ENCODE measurements at places on chromosomes 12 and 14.

DNA sequence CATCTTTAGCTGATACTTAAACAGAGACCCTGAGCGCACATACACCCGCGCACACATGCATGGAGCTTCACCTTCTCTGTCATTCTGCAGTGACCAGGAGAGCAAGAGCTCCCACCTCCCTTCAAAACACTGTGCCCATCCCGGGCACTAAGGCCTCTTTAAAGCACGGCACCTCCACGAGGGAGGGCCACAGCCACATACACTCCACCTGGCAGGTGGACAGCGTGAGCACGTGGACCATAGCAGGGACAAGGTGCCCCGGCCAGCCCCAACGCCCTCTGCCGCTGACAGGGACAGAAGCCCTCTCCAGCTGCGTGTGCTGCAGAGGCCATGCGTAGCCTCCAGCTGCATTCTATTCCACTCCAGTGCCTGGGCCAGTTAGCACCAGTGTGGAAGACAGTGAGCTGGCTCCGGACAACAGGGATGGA is 5.4 kb downstream of the GAPDH start:
- no peak for DNase-seq

DNA sequence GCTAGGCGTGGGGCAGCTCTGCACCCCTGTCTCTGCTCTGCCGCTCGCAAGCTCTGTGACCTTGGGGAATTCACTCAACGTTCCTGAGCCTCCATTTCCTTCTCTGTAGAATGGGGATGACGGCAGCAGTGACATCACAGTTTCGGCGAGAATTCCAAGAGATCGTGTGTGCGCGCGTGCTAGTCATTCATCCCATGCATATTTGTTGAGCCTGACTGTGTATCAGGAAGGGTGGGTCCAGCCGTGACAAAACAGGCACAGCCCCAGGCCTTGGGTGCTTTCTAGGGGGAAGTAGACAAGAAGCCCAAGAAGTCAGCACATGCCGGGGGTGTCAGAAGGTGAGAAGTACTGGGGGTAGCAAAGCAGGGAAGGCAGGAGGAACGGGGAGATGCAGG is 145.6 kb upstream of the NCOR2 start:
- DNase-seq = no peak

DNA sequence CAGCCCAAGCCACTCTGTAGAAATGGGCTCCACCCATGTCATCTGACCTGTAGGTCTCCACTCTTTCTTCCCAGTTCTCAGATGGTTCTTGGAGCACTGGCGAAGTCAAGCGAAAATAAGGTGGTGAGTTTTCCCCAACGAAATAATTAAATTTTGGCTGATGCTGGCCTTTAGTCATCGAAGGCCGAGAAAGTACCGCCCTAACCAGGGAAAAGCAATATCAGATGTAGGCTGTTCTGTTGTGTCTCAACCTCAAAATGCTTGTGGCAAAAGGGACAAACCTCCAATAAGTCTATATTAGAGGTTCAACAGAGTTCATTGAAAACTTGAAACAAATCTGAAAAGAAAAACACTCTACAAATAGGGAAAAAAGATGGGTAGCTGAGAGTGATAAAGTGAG is 48.6 kb upstream of the BCAT1 start:
- no peak for DNase-seq

- no peak for DNase-seq
Observed at GRCh38 chr14:30214014-30214413, 286.4 kb upstream of the PRKD1 start.

DNA sequence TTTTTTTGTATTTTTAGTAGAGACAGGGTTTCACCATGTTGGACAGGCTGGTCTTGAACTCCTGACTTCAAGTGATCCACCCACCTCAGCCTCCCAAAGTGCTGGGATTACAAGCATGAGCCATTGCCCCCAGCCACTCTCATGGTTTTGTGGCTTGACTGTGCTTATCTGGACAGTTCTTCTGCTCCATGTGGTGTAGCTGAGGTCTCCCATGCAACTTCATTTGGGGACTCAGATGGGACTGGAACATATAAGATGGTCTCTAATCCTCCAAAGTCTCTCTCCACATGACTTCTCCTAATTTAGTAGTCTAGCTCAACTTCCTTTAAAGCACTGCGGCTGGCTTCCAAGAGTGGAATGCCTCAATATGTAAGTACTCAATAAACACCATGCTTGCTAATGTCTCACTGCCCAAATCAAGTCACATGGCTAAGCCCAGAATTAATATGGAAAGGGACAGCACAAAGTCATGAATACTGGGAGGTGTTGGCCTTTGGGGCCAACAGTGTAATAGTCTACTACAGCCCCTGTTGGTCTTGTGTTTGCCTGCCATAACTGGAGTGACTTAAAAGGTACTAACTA is 7.4 kb downstream of the INHBC start:
- no peak for DNase-seq

GRCh38 chr12:63787306-63787705 is 7.6 kb downstream of the RXYLT1 start:
- no peak for DNase-seq

DNA sequence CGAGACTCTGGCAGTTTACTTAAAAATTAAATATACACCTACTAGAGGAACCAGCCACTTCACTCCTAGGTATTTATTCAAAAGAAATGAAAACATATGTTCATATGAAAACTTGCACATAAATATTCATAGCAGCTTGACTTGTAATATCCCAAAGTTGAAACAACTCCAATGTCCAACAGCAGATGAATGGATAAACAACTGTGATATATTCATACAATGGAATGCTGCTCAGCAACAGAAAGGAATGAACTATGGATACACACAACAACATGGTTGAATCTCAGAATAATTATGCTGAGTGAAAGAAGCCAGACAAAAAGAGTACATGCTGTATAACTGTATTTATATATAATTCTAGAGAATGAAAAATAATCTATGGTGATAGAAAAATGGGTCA is 53.4 kb upstream of the DACT1 start:
- DNase-seq = no peak

DNA sequence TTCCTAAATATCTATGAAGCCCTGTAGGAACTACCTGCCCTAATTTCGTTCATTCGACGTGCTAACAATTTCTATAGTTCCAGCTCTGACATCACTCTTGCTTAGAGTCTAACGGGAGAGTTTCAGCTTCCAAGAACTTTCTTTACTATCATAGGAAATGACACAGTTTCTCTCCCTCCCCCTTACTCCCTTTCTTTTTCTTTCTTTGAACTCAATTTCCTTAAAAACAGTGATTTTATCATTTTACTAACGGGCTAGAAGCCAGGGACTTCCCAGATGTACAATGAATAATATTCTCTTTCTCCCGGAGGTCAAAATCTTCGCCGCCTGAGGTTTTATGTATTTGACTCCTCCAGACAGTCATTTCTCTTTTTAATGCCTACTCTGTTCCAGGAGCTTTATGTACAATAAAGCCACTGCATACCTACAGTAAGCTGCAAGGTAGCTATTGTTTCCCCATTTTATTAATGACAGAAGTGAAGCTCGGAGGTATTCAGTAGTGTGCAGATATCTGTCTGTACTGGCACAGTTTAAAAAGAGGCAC is 15.7 kb downstream of the SMCO2 start:
- DNase-seq = no peak

DNA sequence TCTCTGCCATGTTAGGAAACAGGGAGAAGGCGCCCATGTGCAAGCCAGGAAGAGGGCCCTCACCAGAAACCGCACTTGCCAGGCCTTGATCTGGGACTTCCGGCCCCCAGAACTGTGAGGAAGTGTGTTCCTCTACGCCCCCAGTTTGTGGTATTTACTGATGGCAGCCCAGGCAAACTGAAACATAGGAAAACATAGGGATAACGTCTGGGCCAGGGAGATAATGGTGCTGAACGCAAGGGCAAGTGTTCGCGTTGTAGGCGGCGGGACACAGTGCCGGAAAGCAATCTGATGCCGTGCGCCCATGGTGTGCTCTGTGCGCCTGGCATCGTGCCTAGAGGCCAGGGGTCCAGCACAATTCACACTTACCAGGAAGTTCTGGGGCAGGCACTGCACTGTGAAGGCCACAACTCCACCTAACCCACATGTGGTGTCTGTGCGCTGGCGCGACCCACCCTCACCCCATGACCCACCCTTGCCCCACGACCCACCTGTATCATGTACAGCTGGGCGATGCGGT is 53.6 kb downstream of the ARL6IP4 start:
- no peak for DNase-seq

GRCh38 chr14:36646664-36647416 is 14.8 kb upstream of the PAX9 start:
- peak; percentile 59 for DNase-seq

GRCh38 chr12:89845767-89846166 is 137.1 kb upstream of the ATP2B1 start:
- no peak for DNase-seq

DNA sequence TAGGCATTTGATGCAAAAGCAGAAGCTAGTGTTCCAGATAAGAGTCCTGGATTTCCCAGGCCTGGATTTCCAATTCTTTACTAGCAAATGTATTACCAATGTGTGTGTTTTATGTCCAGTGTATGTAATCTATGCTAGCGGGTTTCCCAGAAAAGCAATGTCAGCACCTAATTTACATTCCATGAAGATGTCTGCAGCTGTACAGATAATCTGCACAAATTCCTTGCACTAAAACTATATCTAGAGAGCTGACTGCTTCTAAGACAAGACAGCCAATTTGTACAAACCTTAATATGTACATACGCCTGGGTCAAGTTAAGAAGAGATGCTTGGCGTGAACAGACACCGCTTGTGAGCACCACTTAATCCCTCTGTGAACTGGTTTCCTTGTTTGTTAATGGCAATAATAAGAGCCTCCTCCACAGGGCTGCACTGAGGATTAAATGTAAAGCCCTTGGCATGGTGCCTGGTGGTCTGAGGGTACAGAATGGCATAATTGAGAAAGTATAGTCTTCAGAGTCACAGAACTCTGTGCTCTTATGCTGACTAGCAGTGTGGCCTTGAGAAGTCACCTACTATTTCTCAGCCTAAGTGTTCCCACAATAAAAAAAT is 185.6 kb downstream of the EPS8 start:
- no peak for DNase-seq

GRCh38 chr14:100618763-100619320 is 31.6 kb upstream of the BEGAIN start:
- no peak for DNase-seq

DNA sequence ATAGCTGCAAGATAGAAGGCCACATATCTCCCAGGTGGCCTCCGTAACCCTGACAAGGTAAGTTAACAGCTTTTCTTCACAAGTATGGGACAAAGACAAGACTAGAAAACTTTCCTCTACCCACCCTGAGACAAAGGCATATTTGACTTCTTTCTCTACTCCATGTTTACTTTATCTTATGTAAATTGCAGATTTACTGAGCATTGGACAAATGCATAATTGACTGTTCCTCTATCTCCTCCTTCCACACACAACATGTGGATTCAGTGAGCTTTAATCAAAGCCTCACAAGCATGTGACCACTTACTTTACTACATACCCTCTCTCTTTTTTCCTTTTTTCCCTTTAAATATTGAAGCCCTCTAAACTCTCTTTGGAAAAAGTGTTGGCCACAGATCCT is 289.1 kb upstream of the TMTC1 start:
- no peak for DNase-seq

- no peak for DNase-seq
Observed at GRCh38 chr12:67391656-67392055, 122.5 kb downstream of the CAND1 start.

DNA sequence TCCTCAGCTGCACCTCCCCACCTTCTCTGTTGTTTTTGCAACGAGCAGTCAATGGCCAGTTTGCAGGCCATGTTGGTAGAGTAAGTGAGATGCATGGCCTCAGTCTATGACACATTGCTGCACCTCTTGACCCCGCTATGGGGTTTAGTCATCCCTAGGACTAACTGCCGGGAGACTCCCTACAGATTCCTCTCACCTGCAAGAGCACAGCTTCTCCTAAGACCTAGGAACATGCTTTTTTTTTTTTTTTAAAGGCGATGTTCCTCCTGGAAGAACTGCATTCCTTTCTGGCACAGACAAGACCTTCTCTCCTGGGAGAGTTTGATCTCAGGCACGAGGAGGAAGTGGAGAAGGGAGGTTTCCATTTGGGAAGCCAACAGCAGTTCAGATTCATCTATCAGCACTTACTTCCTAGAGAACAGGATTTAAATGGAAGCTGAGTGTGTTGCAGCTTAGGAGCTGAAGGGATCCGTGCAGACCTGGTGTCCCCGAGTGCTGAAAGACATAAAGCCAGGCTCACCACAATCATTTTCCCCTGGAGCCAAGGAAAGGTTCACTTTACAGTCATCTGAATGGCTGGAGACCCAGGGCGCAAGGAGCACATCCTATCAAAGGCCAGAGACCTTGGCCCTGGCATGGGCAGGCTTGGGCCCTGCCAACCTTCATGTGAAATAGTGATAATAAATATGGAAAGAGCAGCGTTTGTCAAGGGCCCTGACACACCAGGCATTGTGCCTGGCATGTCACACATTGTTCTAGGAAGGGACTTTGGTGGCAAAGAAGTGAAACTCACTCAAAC is 104.1 kb downstream of the LGMN start:
- DNase-seq = no peak

- no peak for DNase-seq
Observed at GRCh38 chr12:52633383-52633782, 15.0 kb upstream of the KRT73 start.

DNA sequence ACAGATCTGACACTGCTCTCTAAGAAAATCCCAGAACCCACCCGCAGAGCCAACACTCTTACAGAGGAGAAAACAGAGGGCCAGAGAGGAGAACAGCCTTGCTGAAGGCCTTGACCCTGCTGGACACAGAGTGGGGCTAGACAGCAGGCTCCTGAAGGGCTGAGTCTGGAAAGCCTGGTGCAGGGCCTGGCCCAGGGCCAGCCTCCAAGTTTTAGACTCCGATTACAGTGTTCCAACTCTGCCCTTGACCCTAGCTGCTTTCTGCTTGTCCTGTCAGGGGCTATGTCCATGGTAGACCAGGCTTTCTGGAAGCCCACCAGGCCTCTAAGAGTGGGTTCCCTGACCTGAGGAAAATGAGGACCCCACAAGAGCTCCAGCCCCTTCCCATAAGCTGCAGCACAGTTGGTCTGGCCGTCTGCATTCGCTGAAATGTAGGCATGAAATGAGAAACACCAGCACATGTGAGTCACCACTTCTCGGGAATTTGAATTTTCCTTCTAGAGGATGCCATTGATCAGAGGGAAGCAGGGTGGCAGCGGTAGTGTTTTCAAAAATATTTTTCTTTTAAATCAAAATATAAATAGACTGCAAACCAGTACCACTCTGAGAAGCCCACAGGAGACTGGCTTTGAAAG is 154.4 kb downstream of the CALM1 start:
- no peak for DNase-seq

GRCh38 chr12:77998236-77998786 is 167.6 kb downstream of the NAV3 start:
- DNase-seq = no peak

- no peak for DNase-seq
Observed at GRCh38 chr14:71583194-71583593, 349.0 kb upstream of the RGS6 start.

- DNase-seq = no peak
Observed at GRCh38 chr12:3215410-3215975, 138.3 kb downstream of the TSPAN9 start.

GRCh38 chr12:56288705-56289387 is 11.3 kb downstream of the CS start:
- no peak for DNase-seq

DNA sequence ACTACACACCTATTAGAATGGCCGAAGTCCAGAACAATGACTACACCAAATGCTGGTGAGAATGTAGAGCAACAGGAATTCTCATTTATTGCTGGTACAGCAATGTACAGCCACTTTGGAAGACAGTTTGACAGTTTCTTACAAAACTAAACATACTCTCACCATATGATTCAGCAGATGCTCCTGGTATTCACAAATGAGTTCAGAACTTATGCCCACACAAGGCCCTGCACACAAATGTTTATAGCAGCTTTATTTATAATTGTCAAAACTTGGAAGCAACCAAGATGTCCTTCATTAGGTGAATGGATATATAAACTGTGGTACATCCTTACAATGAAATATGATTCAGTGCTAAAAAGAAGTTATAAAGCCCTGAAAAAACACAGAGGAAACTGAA is 38.3 kb downstream of the PTHLH start:
- DNase-seq = no peak
